ENCODE measurements at places on chromosomes 13 and 19. TPM values are rescaled to one million over a fixed set of nuclear protein-coding genes. Genes with fewer than 3 reads are reported as not detected.

R3HDM4 gene
- total RNA-seq, result 38.2 TPM

ZNF552 gene
- 3.3 TPM for total RNA-seq

CD33 gene
- not detected for total RNA-seq

ZNF836 gene
- 4.3 TPM for total RNA-seq

DLEU7 gene
- total RNA-seq, result not detected

SLC8A2 gene
- not detected for total RNA-seq

EBI3 gene
- not detected for total RNA-seq

ZNF667 gene
- not detected for total RNA-seq

HTR2A gene
- total RNA-seq, result not detected

All from SJSA1 (cell line).